Nephron progenitor cell (in vitro differentiated cells): ENCODE measurements at places on chromosomes 4 and X.

DNA sequence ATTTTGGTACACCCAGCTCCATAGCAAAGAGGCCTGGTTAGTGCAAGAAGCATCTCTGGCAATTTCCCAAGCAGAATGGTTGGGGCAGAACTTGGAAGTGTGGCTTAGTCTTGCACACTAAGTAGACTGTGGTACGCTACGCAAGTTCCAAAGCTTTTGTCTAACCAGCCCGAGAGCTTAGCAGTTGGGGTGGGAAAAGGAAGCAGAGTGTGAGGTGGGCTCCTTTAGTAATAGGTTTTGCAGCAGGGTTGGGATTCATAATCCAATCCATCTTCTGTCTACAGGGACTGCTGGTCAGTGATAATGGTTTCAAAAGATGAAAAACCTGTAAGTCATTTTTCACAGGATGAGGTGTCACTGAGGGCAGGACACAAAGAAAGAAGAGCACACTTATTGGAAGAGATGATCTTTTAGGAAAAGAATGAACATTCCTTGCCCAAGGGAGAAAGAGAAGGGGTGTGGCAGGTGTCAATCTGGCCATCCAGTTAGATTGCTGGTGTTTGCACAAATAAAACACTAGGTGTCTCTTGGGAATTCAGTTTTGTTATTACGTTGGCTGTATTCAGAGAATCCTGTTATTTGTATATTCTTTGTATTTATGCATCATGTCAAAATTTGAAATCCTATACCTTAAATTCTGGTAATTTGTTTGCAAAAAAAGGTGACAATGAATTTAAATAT, 244.3 kb downstream of the GPAT3 start:
- DNase-seq, result no peak

DNA sequence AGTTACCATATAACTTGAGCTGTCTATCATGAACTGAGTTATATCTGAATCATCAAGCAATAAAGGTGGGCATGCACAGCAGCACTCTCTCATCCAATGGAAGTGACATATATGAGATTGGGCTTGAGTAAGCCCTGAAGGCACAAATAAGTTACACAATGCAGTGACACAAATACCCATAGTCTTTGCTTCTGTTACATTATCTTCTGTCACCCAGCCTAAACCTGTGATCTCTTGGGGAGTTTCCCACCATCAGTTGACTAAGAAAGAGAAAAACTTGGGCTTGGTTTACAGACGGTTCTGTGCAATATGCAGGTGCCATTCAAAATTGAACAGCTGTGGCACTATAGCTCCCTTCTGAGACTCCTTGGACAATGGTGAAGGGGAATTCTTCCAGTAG, 138.8 kb upstream of the IL15 start:
- no peak for DNase-seq

DNA sequence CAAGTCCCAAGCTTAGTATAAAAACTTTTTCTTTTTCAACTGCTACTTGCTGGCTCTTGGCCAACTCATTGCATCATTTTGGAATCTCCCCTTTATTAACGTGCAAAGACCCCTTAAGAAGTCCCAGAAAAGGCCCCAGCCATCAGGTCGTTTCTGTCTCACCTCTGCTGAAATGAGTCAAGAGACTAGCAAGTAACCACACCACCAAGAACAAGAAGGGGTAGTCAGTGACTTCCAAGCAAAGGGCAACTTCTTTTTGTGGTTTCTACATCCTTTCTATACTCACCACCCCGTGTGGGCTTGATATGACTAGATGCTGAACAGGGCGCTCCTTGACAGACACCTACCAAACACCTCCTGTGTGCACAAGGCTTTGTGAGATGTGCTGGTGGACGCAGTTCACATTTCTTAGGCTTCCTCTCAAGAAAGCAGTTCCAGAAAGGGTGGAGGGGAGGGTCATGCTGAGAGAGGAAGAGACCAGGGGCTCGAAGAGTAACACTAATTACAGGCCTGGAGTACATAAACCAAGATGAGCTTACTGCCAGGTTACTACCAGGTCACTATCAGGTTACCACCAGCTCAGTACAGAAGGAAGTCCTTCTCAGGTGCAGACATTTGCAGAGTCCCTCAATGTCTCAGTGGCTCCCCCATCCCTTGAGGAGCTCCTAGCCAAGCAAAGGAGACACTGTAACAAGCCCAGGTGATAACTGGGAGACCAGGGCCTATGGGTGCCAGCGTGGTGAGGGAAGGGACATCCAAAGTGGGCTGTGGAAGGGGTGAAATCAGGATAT, 19.3 kb downstream of the JAKMIP1 start:
- DNase-seq, result no peak

DNA sequence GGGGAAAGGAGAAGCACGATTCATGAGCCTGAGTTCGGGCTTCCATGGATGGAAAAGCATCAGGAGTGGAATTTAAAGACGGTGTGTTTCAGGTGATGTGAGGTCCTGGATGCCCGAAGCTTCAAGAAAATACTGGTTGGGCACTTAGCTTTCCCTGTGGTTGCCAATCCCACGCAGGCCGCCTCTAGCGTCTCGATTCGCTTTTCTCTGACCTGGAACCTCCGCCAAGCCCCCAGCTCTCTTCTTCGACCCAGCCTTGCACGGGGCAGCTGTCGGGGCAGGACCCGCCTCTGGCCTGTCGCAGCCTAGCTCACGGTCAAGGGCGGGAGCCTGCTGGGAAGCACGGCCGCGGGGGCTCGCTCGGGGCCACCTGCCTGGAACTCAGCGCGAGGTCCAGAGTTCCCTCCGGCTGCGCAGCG, 308 bp upstream of the TLR2 start:
- DNase-seq, result peak; percentile 70

DNA sequence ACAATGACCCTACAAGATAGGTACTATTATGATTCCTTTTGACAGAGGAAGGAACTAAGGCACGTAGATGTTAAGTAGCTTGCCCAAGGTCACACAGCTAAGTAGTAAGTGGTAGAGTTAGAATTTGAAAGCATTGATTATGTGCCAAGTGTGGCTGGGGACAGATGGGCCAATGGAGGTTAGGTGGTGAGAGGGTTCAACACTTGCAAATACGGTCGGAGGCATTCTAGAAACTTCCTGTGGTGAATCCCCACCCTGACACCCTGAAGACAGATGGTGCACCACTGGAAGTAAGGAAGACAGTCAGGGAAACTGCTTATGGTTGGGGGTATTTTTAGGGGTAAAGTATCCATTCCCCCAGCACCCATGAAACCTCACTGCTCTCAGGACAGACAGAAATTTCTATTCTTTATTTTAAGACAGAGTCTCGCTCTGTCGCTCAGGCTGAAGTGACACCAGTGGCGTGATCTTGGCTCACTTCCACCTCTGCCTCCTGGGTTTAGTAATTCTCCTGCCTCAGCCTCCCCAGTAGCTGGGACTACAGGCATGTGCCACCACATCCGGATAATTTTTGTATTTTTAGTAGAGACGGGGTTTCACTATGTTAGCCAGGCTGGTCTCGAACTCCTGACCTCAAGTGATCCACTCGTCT, 142.5 kb downstream of the RASL11B start:
- DNase-seq, result no peak

DNA sequence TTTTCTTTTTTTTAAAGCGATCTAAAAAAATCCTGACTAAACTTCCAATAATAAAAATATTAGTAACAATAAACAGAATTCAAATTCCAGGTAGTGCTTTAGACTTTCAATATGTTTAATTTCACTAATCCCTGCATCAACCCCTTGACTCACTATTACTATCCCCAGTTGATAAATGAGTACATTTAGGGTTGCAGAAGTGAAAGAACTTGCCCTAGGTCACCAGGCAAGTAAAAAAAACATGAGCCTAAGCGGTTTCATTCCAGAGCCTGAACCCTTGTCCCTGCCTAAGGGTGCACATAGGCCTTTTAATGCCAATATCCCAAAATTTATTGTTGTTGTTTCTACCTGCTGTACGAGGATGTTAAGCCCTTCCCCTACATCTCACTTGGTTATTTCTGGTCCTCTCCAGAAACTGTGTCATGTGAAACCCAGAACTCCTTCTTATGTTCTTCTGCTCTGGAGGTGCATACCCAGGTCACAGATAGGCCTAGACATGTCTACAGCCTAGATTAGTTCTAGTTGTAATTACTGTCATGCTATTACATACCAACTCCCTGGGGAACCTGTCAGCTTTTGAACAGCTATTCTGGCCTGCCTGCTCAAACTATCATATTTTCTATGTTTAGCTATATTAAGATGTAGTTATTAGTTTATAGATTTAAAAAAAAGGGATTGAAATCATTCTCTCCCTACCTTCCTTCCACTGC, 244.5 kb upstream of the PITX2 start:
- no peak for DNase-seq

DNA sequence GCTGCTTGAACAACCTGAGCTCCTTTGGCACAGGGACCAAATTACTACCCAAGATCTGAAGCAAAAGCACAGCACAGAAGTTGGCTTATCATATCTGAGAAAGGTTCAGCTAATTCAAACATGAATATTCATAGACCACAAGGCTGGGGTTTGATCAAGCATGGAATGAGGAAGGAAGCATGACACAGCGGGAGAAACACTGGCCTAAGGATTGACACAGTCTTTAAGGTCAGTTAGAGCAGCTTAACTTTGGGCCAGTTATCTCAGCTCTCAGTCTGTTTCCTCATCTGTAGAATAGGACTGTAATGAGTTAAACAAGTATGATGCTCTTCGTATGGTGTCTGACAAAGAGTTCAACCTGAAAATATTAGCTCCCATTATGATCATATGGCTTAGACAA, 88.5 kb upstream of the CBR4 start:
- DNase-seq, result no peak

DNA sequence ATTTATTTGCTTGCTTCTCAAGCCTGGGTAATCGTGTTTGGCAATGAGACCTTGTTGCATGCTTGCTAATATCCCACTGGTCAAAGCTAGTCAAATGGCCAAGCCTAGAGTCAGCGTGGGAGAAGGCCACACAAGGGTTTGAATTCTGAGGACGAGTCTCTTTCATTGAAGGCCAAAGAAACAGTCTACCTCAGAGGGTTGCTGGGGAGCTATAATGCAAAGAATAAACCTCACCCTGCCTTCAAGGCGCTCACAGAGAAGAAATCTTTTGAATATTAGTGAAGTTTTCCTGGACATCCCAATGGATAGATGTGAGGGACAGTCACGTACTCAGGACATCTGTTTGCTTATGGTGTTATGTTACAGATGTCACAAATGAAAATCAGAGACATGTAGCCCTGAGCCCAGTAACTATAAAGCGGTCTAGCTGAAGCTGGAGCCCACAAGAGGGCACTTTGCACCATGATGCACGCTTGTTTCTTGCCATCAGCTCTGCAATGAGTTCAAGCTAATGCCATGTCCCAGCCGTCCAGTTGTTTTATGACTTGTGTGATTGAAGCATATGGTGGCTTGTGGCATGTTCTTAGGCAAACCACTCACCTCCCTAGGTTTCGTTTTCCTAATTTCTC, 1.1 kb upstream of the TLR3 start:
- DNase-seq, result peak; percentile 15

GRCh38 chr4:151403656-151404055, 5.3 kb upstream of the FHIP1A start:
- no peak for DNase-seq

- no peak for DNase-seq
These were observed 349.9 kb downstream of the FBXW7 start for GRCh38 chr4:152185786-152186550.

DNA sequence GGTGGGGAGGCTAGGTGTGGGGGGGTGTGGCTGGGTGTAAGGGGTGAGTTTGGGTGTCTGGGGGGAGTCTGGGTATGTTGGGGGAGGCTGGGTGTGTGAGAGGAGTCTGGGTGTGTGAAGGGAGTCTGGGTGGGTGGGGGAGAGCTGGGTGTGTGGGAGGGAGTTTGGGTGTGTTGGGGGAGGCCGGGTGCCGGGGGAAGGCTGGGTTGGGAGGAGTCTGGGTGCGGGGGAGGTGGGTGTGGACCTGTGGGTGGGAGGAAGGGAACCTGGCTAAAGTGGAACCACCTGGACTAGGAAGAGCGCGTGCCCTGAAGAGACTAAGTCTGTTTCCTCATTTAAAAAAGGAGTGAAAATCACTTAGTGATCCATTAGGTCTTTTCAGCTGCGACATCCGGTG, 18.3 kb downstream of the SPON2 start:
- no peak for DNase-seq

DNA sequence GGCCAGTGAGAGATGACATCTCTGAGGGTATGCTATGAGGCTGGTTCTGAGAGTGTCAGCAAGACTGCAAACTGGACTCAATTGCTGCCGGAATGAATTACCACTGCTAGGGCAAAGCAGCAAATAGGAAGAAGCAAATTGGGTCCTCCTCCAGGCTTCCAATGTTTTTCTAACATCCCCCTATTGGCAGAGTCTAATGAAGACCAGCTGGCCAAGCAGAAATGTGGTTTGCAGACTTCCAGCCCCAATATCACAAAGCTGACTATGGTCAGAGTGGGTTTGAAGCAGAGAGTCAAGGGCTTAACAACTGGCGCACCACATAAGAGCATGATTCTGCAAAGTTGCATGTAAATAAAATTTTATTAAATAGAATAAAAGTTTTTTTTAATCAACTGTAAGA, 225.4 kb upstream of the GLRA2 start:
- no peak for DNase-seq

DNA sequence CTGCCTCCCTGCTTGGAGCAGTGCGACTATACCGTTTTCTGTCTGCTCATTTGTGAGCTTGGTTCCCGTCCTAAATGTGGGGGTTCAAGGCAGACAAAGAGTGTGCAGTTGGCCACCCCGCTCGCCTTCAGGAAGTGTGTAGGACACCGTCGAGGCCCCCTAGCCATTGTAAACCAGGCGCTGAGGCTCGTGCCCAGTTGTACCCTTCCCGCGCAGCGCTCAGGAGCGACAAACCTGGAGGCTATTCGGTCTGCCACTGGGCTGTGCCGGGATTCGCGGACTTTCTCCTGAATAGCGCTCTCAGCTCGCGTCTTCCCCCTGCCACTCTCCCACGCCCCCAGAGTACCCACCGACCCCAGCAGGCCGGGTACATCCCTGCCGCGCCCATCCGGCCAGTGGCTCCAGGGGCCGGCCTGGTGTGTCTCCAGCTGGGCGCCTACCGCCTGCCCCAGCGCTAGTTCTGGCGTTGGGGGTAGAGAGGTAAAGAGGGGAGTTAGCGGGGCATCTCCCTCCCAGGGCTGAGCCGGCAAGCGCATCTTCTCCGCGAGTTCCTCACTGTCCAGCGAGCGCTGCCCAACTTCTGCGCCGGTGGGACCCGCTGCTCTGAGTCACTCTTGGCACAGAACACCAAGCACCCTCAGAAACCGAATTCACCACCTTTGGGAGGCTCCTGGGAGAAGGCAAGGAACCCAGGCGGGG, 880 bp upstream of the LONRF3 start:
- DNase-seq, result peak; percentile 9

DNA sequence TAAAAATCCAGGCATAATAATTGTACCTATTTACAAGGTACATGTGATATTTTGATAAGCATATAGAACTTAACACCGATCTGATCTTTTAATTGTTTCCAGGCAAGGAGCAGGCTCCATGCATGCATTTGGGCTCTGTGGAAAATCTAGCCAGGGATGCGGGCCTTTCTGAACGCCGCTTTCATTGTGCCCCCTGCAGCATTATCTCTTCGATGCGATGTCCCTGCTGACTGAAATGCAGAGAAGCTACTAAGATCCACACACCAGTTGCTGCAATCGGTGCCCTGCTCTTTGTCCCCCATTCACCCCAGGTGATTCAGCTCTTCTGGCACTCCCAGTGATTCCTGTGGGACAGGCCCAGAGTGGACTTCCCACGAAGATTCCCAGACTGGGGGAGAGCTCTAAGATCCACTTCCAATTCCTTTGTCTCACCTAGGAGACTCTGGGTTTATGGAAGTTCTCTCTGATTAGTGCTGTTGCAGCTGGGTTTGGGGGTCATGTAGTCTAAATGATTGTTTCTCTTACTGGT, 254.3 kb upstream of the AGA start:
- DNase-seq, result no peak

- DNase-seq, result no peak
These were observed 230.9 kb upstream of the FAT1 start for GRCh38 chr4:186954509-186954908.
